ENCODE measurements at places on chromosomes 13 and 19.
A peak's percentile ranks its signal among the peaks of the same experiment; 100 is the strongest.

DNA sequence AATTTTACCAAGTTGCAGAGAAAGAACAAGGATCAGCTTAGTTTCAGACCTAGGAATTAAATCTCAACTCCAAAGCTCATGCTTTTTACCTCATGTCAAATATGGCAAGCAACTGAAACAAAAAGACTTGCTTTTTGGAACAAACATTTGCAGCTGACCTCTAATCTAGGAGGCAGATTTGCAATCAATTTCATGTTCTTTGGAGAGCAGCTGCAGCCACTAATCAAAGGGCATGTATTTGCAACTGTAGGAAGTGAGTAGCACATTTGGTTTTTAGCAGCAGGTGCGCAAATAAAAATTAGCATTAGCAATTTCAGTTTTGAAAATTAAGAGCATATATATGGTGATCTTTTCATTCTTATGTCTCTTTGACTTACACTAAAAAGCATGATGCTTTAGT, 459.3 kb upstream of the SLC10A2 start:
- no peak for DNase-seq

DNA sequence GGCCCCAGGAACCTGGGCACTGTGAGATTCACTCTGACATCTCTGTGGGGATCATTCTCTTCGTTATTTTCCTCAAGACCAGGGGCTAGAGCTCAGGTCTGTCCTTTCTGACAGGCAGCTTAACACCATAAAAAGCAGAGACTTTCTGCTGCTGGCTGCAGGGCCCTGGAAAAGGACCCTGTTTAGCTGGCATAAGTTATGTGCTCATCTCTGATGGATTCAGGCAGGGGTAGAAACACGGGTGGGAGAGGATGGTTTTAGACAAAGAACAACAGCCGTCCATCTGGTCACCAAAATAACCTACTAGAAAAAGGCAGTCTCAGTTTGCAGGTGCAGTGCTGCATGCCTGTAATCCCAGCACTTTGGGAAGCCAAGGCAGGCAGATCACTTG, 2.3 kb upstream of the GPI start:
- DNase-seq: no peak

GRCh38 chr19:1690699-1691307, 38.4 kb upstream of the TCF3 start:
- DNase-seq: peak; percentile 68

DNA sequence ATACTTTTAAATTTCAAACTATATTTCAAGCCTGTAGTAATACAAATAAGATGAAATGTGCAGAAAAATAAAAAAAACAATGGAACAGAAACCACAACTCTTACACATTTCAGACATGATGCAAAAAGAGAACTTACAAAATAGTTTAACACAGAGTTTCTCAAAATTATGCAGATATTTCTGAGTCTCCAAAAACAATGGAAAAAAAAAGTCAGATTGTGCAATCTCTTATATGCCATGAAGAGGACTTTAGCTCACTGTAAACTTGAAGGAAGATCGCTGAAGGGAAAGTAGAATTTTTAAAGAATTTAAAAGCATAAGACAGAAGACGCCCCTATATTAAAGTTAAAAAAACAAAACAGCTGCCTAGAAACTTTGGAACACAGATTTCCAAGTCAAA, 20.4 kb downstream of the ZNF708 start:
- no peak for DNase-seq

GRCh38 chr13:104740641-104741222, 1674.5 kb upstream of the SLC10A2 start:
- DNase-seq: no peak

DNA sequence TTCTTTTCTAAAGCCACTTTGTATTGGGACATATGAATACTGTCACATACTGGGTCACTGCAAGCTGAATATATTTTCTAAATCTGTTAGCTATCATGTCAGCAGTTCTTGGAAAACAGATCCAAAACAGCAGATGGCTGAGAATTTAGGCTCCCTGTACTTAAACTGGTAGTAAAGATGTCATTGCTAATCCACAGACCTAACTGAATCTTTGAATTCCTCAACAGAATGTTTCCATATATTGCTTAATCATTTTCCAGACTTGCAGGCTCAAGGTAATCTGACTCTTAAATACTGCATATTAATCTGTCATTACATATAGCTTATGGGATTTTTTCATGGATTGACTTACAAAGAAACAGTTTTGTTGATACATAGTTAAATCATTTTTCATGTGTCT, 639.0 kb upstream of the KLHL1 start:
- no peak for DNase-seq

- no peak for DNase-seq
These were observed 298.9 kb downstream of the ENOX1 start for GRCh38 chr13:43487885-43488284.

DNA sequence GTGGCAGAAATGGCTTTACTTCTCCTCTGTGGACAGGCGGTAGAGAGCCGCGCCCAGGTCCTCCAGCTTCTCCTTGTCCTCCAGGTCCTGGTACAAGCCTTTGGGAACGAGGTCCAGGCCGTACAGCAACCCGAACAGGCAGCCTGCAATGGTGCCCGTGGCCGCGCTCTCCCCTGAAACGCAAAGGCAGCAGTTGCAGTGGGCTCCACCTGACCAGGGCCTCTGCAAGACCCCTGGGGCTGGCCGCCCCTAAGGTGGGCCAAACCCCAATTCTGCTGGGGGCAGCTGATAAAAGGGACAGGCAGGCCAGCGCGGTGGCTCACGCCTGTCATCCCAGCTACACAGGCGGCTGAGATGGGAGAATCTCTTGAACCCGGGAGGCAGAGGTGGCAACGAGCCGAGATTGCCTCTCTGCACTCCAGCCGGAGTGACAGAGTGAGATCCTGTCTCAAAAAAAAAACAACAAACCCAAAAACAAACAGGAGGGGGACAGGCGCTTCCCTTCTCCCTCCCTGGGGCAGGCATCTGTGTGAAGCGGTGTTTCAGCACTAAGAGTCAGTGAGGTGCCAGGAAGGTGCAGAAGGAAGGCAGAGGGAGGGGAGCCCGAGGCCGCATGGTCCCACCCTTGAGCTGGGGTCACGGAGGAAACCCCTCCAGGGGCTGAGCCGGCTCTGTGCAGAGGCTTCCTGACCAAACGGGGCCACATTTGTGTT, 30.3 kb downstream of the ADPRHL1 start:
- DNase-seq: no peak

DNA sequence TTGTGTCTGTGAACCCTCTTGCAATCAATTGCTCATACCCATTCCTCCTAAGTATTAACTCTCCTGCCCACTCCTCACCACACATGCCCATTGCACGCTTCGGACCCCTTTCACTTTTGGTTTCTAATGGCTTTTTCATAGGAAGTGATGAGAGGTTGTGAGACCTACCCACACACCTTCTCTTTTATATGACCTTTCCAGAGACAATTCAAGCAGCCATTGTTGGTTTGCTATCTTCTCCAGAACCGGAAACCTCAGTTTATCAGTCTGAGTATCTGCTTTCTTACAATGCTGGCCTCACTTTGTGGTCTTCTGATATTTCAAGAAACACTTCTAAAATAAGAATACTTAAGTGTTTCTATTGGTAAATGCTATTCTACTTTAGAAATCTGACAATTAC, 1550.8 kb upstream of the SLC10A2 start:
- DNase-seq: no peak

DNA sequence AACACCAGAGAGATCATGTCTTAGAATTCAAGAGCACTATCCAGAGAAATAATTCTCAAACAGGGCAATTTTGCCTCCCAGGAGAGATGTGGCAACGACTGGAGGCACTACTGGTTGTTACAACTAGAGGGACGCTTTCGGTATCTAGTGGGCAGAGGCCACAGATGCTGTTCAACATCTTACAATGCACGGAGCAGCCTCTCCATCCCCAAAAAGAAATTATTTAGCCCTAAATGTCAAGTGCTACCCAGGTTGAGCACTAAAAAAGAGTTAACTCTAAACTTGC, 78.6 kb downstream of the ABCC4 start:
- no peak for DNase-seq

- no peak for DNase-seq
These were observed 73.9 kb downstream of the TEX29 start for GRCh38 chr13:111394211-111394922.

- no peak for DNase-seq
These were observed 19.1 kb upstream of the FAM216B start for GRCh38 chr13:42762251-42762650.

- no peak for DNase-seq
These were observed 87.3 kb downstream of the COL4A2 start for GRCh38 chr13:110394371-110394841.

GRCh38 chr19:46081928-46082727, 41.3 kb upstream of the IGFL4 start:
- DNase-seq: no peak

DNA sequence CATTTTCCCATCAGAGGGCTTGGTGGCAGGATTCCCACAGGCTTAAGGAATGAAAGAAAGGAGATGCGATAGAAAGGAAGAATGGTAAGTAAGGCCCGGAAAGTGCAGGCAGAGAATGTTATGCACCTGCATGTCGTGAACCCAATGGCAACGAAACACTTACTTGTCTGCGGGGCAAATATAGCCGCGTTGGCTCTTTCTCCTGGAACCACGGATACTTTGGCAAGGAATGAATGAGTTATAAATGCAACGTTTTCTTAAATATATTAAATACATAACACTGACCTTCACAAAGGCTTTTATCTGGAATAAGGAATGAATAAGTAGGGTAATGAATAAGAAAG, 192.1 kb downstream of the KATNAL1 start:
- no peak for DNase-seq

DNA sequence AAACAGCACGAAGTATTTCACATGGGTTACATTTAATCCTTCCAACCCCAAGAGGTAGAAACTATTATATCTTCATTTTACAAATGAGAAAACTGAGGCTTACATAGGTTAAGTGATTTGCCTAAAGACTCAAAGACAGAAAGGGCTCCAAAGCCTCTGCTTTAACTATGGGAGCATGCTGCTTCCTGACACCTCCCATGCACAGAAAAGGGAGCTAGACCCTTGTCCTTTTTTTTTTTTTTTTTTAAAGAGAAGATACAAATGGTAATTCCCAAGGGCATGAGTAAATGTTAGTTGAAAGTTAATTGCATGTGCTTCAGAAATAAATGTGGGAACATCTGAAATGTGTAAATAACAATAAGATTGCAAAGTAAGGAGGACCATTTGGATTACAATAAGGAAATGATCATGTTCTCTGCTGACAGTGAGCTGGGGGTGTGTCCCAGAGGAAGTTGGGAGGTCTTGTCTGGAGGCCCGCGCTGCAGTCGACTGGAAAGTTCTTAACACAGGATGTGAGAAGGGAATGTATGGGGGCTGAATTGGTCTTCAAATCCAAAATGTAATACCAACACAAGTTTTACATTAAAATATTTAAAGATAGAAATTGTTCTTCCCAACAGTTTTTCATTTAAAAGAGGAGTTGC, 500.3 kb downstream of the KLF12 start:
- no peak for DNase-seq

- no peak for DNase-seq
These were observed 24.3 kb downstream of the ERCC5 start for GRCh38 chr13:102869948-102870676.

- no peak for DNase-seq
These were observed 199.2 kb downstream of the DLEU7 start for GRCh38 chr13:50644081-50644871.

- DNase-seq: no peak
These were observed 44.5 kb downstream of the ACTN4 start for GRCh38 chr19:38691938-38692457.

- no peak for DNase-seq
These were observed 20.4 kb downstream of the CHERP start for GRCh38 chr19:16521715-16522289.

DNA sequence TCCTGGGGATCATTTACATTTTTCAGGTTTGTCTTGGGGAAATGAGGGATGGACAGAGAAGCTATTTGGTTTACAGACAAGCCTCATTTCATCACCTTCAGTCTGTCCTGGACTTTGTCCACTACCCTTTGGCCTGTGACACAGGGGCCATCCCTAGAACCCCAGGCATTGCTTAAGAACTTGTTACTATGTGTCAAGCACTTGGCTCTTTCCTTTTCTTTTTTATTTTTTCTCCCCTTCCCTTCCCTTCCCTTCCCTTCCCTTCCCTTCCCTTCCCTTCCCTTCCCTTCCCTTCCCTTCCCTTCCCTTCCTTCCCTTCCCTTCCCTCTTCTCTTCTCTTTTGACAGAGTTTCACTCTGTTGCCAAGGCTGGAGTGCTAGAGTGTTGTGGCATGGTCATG, 253.1 kb downstream of the OLFM4 start:
- DNase-seq: no peak

GRCh38 chr19:17796013-17796837, 1.3 kb downstream of the B3GNT3 start:
- DNase-seq: no peak

- DNase-seq: no peak
These were observed 36.3 kb upstream of the TFDP1 start for GRCh38 chr13:113548171-113548641.

DNA sequence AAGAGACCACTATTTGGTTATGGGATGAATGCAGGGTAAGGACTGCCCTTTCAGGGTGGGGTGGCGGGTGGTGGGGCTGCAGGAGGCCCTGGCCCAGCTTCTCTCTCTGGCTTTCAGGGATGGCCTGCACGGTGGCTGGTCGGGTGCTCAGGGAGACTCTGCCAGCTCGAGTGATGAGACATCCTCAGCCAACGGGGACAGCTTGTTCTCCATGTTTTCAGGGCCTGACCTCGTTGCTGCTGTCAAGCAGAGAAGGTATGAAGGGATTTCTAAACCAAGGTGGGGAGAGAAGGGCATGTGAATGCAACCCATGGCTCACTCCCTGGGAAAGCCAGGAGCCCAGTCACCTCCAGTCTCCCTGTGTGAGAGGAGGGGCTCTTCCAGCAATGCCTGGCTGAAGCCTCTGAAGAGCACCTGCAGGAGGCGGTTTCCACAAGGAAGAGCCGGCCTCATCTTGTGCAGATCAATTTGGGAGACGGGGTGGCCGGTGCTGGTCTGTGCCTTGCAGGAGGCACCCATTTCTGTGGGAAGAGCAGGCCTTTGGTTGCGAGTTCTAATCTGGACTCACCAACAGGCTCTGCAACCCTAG, 16.0 kb upstream of the GPI start:
- DNase-seq: no peak

GRCh38 chr19:53912653-53913052, 3.6 kb downstream of the CACNG7 start:
- DNase-seq: no peak

- DNase-seq: no peak
These were observed 57.3 kb upstream of the TPM4 start for GRCh38 chr19:16018801-16019551.

DNA sequence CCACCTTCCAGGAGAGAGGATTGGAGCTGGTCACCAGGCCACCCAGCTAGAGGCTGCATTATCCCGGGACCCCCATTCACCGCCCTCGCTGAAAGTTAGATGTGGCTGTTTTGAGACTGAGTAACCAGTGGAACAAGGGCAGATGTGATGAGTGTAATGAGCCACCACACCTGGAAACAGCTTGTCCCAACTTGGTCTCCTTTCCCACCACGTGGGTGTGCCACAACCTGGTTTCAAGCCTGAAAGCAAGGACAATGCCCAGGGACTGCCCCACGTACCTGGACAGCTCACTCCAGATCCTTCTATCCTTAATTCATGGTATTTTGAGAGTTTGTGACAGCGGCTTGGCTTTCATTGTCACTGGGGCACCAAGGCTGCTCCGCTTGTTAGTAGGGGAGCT, 7.0 kb downstream of the LGI4 start:
- no peak for DNase-seq

GRCh38 chr13:40470660-40471059, 195.8 kb downstream of the FOXO1 start:
- DNase-seq: no peak

Measured in GM06990 (cell line).